ENCODE measurements at places on chromosomes 2 and 18.
A peak's percentile ranks its signal among the peaks of the same experiment; 100 is the strongest.

DNA sequence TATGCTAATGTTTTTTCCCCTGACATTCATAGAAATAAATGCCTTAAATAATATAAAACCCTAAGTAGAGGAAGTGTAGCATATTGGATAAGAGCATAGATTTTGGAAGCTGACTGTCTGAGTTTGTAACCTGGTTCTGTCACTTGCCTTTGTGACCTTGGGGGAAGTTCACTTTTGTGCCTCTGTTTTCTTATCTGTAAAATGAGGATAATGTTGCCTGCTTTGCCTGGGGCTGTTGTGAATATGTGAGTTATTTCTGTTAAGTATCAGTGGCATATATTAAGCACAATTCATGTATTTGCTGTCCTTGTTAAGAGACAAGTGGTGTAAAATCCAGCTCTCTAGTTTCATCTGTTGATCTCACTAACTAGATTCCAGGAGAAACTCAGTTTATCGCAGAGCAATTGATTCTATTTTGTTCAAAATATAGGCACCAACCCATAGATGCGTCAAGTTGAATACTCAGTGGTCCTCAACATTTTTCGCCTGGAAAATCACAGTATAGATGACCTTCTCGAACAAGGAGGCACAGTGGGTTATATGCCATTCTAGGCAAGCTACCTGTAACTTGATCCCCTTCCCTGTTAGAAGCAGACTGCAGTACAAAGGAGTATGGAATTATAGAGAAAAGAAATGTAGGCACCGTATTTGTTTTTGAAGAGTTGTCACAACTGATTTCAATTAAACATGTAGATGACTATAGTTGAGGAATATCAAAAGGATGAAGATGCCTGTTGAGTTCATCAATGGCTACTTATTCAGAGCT is 67.0 kb downstream of the SOCS6 start:
- DNase-seq: no peak

GRCh38 chr18:23380817-23381216 is 72.3 kb upstream of the RIOK3 start:
- DNase-seq: peak; percentile 49

GRCh38 chr2:42028571-42029148 is 19.2 kb upstream of the PKDCC start:
- DNase-seq: no peak

- DNase-seq: peak; percentile 98
Observed at GRCh38 chr2:46814160-46814961, 101.2 kb downstream of the MCFD2 start.
